ENCODE measurements at places on chromosomes 5 and 9.
A peak's percentile ranks its signal among the peaks of the same experiment; 100 is the strongest.

- DNase-seq, result peak; percentile 84
Measured at GRCh38 chr9:129141066-129142041, 30.1 kb downstream of the PTPA start.

DNA sequence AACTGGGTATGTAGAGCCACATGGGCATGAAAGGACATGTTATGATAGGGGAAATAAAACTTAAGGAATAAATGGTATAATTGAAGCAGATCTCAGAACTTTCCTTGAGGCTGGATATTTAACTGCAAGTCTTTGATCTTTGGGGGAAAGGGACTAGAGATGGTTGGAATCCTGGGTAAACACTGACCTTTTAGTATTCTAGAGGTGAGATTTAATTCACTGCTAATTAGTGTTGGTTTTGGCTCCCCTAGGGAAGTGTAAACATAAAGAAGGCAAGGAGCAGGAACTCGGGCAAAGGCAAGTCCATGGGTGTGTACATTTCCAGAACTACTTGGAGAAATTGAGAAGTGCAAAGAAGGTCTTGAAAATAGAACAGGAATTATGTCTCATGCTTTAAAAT is 16.6 kb downstream of the NIM1K start:
- DNase-seq, result no peak

DNA sequence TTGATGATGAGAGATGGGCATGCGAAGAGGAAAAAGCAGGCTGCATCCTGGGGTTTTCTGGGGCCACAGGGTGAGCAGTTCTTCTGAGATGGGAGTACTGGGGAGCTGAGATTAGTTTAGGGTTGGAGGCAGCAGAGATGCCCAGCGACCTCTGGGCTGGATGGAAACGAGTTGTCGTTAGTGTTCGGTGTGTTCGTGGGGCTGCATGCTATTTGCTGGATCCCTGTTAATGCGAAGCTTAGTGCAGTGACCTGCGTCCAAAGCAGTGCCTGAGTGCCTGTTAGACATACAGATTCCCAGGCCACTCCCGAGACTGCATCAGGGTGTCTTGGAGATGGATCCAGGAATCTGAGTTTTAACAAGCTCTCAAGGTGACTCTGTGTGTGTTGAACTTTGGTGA is 201.3 kb downstream of the CACNA1B start:
- DNase-seq, result no peak

DNA sequence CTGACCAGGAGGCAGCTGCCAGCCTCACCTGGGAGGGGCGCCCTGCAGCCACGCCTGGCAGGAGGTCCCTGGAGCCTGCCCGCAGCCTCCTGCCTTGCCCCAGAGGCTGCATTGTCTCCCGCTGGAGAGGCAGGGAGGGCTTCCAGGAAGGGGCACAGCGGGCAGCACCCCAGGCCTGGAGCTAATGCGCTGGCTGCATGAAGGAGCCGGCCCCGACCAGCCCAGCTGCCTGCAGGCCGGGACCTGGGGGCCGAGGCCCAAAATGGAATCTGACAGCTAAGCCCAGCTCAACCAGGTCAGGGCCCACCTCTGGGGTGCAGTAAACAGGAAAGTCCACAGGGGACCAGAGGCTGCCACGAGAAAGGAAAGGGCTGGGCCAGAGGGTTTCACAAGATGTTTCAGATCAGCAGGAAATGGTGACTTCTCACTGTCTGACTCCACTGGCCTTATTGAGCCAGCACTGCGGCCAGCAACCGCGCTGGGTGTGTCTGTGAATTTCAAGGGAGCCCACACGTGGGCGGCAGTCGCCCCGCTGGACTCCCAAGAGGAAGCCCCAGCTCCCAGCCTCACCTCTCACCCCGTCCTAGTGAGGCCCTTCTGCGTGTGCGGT is 18.6 kb upstream of the NOTCH1 start:
- DNase-seq, result peak; percentile 71

DNA sequence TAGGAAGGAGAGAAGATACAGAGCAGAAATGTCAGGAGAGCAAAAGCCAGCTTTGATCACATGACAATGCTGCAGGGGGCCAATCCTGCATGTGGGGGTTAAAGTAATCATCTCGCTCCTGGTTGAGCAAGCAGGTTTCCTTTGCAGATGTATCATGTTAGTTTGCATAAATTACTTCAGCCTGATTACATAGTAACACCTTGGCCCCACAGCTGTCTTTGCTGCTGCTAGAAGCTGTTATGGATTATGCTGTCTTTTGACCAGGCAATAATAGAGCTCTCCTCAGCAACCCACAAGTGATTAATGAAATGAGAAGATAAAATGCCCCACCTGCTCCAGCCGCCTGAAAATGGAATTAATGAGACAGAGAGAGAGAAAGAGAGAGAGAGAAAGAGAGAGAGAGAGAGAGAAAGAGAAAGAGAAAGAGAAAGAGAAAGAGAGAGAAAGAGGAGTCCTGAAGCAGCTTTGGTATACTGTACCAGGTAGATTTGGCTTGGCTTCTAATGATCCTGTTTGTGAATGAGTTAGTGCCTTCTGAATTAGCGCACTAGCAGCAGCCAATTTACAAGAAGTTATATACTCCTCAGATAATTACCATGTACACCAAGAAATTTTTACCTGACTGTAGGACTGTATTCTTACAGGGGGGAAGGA is 174.3 kb upstream of the RORB start:
- DNase-seq, result no peak

DNA sequence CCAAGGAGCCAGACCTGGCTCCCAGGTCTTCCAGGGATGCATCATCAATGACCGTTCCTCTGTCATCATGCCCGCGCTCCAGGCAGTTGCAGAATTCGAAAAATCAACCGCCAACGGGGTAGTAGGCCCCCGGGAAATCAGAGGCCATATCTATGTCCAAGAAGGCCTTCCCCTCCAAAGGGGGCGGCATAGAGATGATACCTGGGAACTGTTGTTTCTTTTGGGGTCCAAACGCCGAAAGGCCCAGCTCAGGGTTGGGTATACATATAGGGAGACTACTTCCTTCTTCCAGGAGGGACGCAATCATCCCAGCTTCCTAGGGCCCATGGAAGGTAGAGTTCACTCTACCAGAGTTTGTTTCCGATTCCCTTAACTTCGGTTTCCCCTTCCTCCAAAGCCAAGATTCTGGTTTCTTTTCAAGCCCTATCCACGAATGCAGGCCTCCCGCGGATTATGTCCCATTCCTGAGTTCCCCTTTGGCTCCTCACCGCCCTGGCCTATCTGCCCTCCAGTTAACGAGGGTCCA is 754 bp downstream of the DCAF12 start:
- no peak for DNase-seq

GRCh38 chr5:92944903-92945604 is 636.0 kb downstream of the NR2F1-AS1 start:
- no peak for DNase-seq

- DNase-seq, result no peak
Measured at GRCh38 chr5:122332599-122333555, 20.8 kb downstream of the SNCAIP start.

Data from uterus (tissue), 4 donors.